ENCODE measurements at places on chromosomes 7 and 10.

DNA sequence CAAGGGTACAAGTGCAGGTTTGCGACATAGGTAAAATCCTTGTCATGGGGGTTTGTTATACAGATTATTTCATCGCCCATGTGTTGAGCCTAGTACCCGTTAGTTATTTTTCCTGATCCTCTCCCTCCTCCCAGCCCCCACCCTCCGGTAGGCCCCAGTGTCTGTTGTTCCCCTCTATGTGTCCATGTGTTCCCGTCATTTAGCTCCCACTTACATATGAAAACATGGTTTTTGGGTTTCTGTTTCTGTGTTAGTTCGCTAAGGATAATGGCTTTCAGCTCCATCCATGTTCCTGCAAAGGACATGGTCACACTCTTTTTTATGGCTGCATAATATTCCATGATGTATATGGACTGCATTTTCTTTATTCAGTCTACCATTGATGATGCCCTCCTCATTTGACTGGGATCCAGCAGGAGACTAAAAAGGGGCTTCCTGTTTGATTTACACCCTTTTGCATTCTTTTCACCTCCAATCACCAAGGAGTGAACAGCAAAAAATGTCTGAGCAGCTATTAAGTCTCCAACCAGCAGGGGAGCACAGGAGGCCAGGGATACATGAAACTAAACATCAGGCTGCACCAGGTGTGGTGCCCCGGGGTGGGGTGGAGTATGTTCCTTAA is 188.2 kb downstream of the SKIDA1 start:
- no peak for DNase-seq

- DNase-seq, result no peak
Observed at GRCh38 chr7:51456431-51457060, 139.9 kb upstream of the COBL start.

DNA sequence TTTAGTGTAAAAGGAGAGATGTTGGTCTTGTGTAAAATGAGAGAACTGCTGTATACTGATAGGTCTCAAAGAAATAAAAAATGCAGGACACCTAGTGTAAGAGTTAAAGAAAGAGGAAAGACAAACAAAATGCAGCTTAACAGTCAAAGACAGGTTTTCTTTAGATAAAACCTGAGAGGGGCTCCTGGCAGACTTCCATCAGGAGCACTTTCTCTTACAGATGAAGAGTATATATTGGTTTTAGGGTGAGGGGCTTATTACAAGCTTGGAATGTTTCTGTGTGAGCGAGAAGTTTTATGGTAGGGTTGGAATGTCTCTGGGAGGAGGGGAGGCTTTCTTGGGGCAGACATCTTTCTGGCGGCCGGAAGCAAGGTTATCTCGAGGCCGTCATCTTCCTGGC is 16.2 kb downstream of the ACBD7 start:
- no peak for DNase-seq

DNA sequence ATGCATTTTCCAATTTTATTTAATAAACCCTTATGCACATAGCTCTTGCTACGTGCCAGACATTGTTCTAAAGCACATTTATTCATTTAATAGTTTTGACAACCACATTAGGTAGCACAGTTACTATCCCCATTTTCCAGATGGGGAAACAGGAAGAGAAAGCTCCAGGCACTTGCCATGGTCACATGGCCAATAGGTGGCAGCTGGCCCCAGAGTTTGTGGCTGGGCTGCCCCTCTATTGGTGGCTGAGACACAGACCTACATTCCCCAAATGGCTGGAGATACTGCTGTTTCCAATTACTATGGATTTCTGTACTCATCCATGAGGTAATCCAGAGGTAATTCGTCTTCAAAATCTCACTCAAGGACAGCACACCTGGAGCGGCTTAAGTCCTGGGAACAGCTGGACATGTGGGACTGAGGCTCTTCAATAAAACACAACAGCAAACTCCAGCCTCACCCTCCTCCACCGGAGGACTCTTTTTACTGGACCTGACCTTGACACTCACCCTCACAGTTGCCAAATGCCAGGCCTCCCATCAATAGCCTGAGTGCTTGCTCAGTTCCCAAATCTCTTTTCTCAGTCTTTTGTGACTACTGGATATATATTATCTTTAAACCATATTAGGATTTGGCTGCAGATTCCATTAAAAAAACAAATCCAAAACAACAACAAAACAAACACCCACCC is 106.1 kb downstream of the CLEC2L start:
- no peak for DNase-seq

DNA sequence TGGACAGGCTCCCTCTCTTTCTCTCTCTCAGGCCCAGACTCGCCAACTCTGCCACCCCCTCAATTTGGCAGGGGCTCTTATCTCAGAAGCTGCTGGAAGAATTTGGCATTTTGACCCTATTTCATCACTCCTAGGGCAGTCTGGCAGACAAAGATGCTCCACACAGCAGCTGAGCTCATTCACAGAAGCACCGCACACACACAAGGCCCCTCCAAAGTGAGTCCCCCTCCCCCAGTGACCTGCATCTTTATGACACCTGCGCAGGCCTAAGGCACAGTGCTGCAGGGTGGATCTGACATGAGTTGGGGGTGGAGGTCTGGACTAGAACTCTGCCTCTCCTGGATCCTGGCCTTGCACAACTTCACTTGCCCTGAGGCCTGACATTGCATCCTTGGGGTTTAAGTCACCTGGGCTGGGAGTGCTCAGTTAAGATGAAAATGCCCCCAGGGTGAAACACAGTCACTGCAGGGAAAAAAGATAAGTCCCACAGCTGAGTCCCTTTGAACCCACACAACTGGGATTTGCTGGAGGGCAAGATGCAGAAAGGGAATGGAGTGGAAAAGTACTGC is 41.1 kb upstream of the DUSP5 start:
- no peak for DNase-seq

GRCh38 chr7:151844071-151844824 is 32.7 kb downstream of the PRKAG2 start:
- no peak for DNase-seq

- DNase-seq, result no peak
Observed at GRCh38 chr10:17075533-17076359, 53.9 kb downstream of the CUBN start.

DNA sequence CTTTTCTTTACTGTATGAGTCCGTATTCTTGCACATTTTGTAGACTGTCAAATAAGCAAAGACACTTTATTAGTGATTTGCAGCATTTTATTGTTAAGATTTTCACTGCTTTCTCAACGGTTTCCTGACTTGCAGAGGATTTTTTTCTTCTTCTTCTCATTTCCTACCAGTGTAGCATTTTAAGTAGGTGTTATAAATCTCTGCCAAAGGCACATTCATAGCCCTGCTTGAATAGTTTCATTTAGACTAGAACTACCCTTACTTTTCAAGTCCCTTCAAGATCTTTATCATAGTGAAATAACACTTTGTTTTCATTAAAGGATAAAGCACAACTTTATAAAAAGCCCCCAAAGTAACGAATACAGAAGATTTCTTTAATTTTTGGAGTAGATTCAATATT is 271.4 kb downstream of the TSPAN12 start:
- no peak for DNase-seq

DNA sequence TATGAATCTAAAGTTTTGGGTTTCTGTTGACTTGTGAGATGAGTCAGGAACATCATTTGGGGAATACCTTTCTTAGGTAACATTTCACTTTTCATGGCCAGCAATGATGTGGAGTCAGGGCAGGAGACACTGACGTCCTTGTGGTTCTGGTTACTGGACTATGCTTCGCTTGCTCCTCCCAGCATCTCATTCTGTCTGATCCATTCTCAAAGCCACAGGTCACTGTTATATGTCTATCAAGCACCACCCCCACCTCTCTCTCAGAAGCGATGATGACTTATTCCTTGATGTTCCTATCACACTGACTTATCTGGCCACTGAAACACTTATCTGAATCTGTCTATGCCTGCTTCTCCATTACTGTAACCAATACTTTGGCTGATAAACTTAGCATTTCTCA is 51.6 kb downstream of the TES start:
- no peak for DNase-seq

DNA sequence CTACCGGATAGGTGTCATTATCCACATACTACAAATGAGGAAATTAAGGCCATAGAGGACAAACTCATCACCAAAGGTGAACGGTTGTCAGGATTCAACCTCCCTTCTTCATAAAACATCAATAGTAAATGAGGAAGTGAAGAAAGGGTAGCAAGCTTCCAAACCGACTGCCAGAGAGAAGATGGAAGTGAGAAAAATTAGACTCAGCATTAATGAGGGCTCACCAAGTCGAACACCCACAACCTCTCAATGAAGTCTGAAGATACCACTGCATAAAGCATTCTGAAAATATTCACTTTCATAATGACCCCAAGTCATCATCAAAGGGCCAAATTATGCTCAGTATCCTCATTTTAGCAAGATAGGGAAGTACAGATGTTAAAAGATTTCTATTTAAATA is 29.6 kb downstream of the ABCB4 start:
- no peak for DNase-seq

DNA sequence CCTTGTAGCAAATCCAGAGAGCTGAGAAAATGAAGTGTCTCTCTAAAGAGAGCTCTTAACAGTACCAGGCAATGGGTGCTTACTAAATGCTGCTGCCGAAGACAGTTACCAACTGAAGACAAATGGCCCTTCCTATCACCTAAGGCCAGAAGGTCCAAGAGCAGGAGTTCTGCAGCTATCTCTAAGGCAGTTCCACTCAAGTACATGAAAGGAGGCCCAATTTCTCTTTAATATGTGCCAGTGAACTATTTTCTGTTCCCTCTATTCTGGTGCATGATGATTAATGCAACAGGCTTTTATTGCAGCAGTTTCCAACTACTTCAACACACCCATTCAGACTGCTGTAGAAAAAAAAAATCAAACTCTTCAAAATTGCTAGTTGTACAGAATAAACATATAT is 122.5 kb downstream of the SLC25A13 start:
- DNase-seq, result no peak

DNA sequence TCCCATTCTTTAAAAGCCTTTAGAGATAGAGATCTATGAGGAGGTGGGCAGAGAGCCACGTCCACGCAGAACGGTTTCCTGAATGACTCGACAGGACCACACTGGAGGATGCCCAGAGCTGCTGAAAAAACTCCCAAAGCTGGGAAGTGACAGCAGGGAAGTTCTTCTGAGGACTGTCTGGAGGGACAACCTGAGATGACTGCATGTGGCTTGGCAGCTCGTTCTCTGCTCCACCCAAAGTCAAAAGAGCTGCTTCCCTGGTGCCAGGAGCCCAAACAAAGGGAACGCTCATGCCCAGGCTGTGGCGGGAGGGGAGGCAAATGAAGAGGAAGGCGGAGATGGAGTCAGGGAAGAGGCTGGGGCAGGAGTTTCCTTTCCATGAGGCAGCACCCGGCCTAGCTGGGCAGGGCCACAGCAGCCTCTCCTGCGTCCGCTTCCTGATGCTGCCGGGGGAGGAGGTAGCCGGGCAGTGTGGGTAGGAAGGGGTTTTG is 95.4 kb downstream of the CCDC3 start:
- no peak for DNase-seq

DNA sequence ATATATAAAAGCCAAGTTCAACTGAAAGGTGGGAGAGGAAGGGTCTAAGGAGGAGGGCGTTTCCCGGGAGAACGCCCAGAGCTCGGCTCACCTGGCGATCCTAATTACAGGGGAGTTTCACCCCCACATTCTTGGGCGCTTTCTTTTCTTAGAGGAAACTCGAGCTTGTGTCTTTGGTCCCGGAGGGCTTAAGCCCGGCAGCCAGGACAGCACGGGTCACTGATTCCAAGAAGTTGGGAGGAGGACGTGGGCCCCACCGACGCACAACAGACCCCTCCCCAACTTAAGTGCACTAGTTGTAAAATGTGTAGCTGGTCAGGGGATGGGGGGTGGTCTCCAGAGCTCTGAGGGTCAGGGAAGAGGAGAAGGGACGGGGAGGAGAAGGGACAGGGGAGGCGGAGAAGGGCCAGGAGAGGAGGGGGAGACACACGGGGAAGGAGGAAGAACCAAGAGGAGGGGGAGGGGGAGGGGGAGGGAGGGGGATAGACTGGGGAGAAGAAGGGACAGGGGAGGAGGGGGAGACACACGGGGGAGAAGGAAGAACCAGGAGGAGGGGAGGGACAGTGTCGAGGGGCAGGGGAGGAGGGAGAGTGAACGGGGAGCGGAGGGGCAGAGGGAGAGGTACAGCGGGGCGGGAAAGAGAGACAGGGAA is 874 bp downstream of the BAIAP2L1 start:
- DNase-seq, result no peak

DNA sequence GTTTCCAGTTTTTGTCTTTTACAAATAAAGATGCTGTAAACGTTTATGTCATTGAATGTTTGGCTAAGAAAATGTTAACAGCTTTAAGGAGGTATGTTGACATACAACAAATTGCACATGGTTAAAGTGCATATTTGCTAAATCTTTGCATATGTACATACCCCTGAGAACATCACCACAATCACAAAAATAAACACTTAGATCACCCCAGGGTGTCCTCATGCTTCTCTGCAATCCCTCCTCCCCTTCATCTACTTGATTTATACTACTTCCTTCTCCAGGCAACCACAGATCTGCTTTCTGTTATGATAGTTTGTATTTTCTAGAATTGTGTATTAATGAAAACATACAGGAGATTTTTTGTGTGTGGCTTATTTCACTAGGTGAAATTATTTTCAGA is 209.5 kb downstream of the GLRX3 start:
- no peak for DNase-seq

- DNase-seq, result no peak
Observed at GRCh38 chr7:157293413-157293788, 43.4 kb upstream of the DNAJB6 start.

DNA sequence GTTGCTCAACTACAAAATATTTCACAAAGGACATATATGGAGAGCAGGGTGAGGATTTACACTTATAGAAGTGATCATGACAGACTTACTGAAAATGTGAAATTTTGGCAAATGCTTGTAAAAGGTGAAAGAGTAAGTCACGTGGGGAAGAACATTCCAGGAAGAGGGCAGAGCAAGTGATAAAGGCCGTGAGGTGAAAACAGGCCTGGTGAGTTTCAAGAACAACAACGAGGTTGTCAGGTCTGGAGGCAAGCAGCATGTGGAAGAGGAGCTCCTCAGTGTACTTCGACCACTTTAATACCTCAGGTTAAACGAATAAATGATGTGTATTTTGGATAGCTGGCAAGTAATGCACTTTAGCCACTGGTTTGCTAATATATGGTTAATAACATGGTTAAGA is 706.7 kb downstream of the PCDH15 start:
- no peak for DNase-seq

All from stimulated activated naive CD8-positive, alpha-beta T cell treated with anti-CD3 and anti-CD28 coated beads, Interleukin-15, Interleukin-2, amounts not matched to agents 100 U/mL and 50 U/mL, for 24 hours (primary cell).